NCI-H748 treated with DMSO at 0.1 percent for 48 hours (cell line): ENCODE measurements at places on chromosomes 7 and 10.

GRCh38 chr10:47366181-47366631, 17.9 kb downstream of the ZNF488 start:
- no peak for DNase-seq

DNA sequence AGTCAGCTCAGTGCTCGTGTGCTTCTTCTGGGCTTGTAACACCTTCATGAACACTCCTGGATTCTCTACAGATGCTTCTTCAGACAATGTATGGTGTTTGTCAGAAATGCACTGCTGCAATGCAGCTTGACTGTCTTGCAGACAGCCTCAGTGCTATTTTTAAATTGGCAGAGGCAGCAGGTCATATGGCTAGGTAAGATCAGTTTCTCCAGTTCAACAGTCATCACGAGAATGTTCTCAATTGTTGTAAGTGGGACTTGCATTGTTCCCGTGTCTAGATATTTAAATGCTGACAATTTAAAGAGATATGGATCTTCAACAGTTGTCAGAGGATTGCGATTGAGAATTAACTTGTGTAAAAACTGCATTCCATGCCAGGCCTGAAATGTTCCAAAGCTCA, 7.6 kb upstream of the ACBD5 start:
- no peak for DNase-seq

GRCh38 chr10:2949948-2950354, 117.4 kb upstream of the PFKP start:
- DNase-seq, result no peak

DNA sequence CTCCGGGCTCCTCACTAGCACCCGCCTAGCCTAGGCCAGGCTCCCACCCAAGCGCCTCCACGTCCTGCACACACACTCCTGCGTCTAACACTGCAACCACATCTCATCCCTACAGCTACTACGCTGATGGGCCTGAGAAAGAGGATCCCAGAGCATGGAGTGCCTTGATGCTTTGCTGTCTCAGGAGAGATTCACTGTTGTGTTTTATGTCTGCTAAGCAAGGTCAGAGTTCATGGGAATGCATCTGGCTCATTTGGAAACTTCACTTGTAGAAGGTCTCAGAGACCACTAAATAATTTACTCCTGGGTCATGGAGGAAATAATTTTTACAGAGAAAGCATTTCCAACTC, 88.7 kb downstream of the SLIT1 start:
- no peak for DNase-seq

GRCh38 chr10:114483575-114483974, 79.3 kb upstream of the AFAP1L2 start:
- DNase-seq, result no peak

- DNase-seq, result no peak
These were observed 65.2 kb downstream of the ATE1 start for GRCh38 chr10:121862649-121863048.

- peak; percentile 13 for DNase-seq
These were observed 70.8 kb downstream of the FRMD4A start for GRCh38 chr10:14259696-14260566.

- DNase-seq, result no peak
These were observed 57.4 kb upstream of the SVIL start for GRCh38 chr10:29692121-29692539.

DNA sequence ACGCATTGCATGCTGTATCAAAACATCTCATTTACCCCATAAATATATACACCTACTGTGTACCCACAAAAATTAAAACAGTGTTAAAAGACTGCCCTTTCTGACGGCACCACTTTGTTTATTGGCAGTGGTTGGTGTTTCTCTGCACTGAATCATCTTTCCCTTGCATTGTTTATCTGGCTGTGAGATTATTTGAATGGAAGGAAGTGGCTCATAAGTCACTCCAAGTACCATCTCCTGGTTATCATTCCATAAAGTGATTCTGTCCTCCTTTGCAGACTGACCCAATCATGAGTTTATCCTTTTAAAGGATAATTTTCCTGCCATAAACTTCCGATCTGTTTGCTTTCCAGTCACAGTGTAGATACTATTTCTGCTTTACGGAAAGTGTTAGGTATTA, 183.8 kb downstream of the CAMK1D start:
- peak; percentile 89 for DNase-seq
